Hindlimb muscle (tissue), 1 donor: ENCODE measurements at places on chromosomes 4 and X.

DNA sequence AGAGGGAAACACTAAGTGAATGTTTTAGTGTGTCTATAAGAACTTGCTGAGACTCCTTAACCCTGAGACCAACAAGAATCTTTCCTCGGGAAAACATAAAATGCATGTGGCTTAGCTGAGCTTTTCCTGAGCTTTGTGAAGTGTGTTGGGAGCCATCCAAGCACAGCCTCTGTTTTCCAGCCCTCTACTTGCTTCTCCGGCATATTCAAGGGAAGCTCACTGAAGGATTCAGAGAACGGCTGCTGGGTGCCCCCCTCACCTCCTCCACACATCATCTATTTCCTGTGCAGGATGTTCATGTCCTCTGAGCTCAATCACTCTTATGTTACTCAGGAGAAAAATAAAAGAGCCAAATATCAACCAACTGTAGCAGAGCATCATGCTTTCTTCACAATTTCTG is 492.1 kb downstream of the IL15 start:
- peak; percentile 72 for DNase-seq

DNA sequence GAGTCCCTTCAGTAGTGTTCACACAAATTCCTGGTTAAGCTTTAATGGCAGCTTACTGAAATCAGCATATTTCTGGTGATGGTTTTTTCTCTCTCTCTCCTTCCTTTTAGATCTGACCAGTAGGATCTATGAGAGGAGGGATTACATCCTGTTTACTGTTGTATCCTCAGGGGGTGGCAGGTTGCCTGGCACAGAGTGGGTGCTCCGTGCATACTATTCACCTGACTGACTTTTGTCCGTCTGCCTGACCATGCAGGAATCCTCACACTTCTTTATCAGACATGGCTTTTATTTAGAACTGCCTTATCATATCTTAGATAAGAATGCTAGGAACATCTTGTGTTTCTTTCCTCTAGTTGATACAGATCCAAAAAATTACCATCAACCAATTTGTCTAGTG is 29.6 kb downstream of the MCUB start:
- DNase-seq, result no peak

- DNase-seq, result no peak
Measured at GRCh38 chr4:79959652-79960051, 113.4 kb downstream of the ANTXR2 start.

DNA sequence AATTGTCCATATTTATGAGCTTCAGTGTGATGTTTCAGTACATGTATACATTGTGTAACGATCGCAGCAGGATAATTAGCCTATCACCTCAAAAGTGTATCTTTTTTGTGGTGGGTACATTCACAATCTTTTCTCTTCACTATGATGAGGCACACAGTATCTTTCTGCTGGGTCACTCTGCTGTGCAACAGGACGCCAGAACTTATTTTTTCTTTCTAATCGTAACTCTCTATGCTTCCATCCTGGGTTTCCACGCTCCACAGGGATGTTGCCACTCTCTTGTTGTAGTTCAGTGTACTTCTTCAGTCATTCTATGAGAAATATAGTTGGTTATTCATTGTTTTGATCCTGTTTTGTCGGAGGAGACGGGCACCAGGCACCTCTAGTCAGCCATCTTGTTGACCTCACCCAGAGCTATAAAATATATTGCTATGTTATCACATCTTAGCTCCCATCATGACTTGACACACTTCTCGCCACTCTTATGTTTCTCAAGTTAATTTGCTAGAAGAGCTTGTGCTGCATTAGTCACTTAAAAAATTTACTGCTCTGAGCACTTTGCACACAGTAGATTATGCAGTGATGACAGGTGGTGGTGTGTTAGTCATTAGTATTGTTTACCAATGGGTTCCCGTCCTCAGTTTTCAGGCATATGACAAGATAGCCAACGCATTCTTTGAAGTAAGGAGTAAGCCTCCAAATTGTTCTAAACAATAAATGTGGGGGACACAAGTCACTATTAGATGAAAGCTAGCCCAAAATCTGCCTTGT is 1002.7 kb upstream of the PCDH7 start:
- no peak for DNase-seq

GRCh38 chrX:16213961-16214360 is 46.7 kb downstream of the MAGEB17 start:
- DNase-seq, result peak; percentile 1

- no peak for DNase-seq
Measured at GRCh38 chr4:112531146-112531545, 15.2 kb upstream of the NEUROG2 start.

DNA sequence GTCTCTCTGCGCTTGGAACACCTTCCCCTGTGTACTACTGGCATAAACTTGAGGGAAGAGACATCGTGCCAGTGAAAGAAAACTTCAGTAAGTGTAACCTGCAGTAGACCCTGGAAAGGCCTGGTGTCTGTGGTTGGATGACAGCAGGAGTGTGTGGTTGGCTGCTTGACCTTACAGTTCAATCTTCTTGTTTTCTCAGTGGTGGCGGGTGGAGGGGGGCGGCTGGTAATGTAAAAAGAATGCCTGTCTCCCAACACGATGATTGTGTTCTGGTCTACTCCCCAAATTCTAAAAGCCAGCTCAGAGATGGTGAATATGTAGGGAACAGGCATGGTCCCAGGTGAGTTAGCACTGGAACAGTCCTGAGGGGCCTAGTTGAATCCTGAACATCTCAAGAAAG is 18.6 kb downstream of the PSMD10 start:
- no peak for DNase-seq
